Activated CD8-positive, alpha-beta memory T cell treated with anti-CD3 and anti-CD28 coated beads for 1 hour (primary cell): ENCODE measurements at places on chromosomes 6 and 20.
A peak's percentile ranks its signal among the peaks of the same experiment; 100 is the strongest.

DNA sequence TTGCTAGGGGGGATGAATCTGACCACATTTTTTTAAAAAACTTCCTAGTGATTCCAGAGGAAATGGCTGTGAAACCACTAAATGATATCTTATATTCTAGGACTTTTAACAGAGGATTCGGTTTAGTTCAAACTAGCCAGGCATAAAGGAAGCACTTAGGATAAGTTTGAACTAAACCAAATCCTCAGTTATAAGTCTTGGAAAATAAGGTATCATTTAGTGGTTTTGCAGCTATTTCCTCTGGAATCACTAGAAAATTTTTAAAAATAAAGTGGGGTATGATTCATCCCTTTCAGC lies 327.9 kb upstream of the QKI start:
- DNase-seq: no peak

DNA sequence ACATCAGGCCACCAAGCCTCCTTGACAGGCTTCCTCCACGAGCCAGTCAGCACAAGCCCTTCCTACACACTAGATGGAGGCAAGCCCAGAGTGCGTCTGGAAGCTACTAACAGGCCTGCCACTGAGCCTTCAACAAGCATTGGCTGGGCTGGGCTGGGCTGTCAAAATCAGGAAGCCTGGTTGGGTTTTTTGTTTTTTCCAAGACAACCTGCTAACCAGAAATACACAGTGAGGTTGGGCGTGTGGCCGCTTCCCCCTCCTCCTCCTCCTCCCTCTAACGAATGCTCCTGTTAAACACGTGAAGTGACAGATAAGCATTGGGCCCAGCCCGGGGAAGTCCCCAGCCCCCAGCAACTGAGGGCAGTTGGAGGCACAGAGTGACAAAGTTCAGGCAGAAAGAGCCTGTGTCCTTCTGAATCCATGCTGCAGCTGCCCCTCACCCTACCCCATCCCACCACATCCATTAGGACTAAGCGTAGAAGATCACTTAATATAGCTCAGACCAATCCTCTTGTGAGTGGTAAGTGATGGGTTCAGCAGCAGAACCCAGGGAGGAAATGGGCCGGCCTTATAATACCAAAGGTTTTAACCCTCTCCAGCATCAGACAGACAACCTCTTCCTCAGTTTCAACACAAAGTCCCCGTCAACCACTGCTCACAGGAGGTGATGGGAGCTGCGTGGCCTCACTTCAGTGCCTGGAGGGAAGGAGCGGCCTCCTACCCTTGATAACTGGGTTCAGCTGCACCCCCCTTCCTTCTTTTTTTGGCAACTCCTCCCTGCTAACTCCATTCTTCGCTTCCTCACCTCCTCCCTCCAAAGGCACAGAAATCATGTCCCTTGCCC lies 1.1 kb downstream of the NFATC2 start:
- peak; percentile 55 for DNase-seq

GRCh38 chr6:155062866-155063341 lies 67.8 kb downstream of the TIAM2 start:
- DNase-seq: no peak

DNA sequence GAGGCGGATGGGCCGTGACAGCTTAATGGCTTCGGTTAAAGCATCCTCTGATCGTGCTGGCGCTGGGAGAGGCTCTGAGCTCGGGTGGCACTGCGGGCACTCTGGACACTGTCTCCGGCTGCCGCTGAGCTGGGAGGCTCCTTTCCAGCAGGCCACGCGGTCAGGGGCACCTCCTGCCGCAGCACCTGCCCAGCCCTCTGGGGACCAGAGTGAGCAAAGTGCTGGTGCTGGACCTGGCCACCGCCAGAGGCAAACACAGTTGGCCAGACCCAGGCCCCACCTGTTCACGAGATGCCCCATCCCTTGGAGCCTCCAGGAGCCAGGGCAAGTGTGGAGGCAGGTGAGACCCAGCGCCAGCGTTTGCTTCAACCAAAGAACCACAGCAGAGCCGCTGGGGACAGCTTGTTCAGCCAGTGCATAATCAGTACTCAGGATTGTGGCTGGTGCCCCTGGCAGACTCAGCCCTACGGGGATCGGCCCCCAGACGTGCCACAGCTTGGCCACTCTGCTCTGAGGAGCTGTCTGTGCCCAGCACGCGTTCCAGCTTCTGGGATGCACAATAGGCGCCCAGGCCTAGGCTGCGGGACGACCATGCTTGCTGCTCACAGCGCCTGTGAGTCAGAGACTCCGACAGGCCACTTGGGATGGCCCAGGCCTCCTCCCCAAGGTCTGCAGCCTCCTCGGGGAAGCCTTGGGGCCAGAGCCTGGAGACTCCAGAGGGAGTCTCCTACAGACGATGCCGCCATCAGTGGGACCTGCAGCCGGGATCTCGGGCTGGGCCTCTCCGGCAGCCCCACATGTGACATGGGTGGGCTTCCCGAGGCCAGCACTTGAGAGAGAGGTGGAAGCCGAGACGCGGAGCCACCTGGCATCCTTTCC lies 38.2 kb upstream of the SLCO4A1 start:
- no peak for DNase-seq

GRCh38 chr6:7260291-7261031 lies 52.5 kb downstream of the SSR1 start:
- no peak for DNase-seq

GRCh38 chr20:22821796-22822195 lies 213.3 kb upstream of the SSTR4 start:
- DNase-seq: no peak

DNA sequence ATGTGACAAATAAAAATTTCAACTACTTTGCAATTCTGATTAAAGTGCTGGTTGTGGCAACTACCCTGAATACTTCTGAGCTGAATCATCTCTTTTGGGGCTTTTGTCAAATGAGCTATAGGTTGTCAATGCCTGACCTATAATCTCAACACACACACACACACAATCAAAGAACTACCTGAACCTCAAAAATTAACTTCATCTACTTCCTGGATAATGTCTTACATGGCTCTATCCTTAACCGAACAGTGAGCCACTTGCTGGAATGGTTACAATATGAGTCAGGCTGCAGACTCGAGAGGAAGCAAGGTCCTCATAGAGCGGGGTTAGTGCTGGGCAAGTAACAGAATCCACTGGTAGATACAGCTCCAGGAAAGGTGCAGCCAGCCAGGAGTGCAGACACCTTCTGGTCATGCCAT lies 70.6 kb upstream of the DST start:
- DNase-seq: no peak

GRCh38 chr20:36051318-36052116 lies 83.1 kb downstream of the CNBD2 start:
- DNase-seq: no peak

DNA sequence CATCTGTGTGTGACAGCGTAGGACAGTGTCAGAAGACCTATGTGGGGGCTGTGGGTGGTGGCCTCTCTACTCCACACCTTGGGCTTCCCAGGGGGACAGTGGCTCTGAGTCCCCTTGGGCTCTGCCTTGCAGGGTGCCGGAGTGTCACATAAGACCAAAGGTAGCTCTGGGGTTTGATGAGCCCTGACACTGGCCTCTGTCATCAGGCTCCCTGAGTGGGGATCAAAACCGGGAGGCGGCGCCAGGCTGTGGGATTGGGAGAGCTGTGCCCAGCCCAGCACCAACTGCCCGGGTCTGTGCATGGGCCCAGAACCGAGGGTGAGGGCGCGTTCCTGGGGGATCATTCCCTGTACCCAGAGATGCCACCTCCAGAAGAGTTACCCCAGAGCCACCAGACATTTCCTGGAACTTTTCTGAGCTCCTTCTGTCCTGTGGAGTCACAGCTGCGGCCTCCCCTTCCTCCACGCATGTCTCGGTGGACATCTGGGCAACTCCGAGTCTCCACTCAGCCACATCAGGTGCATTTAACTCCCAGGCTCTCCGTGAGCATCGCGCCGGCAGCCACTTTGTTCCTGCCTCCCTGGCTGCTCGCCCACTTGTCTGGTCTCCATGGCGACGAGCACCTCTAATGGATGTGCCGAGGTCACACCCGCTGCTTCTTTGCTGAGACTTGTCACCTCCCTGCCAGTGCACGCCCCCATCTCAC lies 94.7 kb downstream of the TMEM242 start:
- DNase-seq: no peak

GRCh38 chr6:142605922-142606485 lies 304.2 kb downstream of the ADGRG6 start:
- no peak for DNase-seq

- no peak for DNase-seq
These were observed 10.2 kb downstream of the SMPDL3A start for GRCh38 chr6:122799140-122799745.

GRCh38 chr6:157070403-157071107 lies 252.8 kb downstream of the TMEM242 start:
- DNase-seq: no peak

- DNase-seq: no peak
These were observed 4.7 kb upstream of the PBOV1 start for GRCh38 chr6:138222901-138223546.

DNA sequence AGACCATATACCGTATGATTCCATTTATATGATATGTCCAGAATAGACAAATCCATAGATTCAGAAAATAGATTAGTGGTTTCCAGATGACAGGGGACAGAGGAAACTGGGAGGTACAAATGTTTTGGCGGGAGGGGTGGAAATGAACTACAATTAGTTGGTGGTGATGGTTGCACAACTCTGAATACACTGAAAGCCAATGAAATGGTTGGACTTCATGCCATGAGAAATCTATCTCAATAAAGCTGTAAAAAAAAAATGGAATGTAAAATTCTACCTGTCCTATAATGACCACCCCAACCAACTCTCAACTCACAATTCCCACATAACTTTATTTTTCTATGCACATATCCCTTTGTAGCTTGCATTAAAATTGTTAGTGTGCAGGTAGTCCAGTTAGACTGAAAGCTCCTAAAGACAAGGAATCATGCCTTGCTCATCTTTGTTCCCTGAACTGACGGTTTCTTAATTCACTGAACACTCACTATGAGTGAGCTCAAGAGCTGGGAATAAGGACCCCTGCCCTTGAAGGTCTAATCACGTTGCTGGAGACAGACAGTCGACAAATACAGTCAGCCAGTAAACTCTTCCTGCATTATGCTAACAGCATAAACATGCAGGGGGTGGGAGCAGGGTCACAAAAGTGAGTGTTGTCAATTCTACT lies 1.4 kb downstream of the DCDC2 start:
- no peak for DNase-seq

GRCh38 chr6:25042536-25042935 lies 106.8 kb upstream of the RIPOR2 start:
- DNase-seq: no peak

GRCh38 chr6:6678811-6679210 lies 90.3 kb downstream of the LY86 start:
- no peak for DNase-seq

DNA sequence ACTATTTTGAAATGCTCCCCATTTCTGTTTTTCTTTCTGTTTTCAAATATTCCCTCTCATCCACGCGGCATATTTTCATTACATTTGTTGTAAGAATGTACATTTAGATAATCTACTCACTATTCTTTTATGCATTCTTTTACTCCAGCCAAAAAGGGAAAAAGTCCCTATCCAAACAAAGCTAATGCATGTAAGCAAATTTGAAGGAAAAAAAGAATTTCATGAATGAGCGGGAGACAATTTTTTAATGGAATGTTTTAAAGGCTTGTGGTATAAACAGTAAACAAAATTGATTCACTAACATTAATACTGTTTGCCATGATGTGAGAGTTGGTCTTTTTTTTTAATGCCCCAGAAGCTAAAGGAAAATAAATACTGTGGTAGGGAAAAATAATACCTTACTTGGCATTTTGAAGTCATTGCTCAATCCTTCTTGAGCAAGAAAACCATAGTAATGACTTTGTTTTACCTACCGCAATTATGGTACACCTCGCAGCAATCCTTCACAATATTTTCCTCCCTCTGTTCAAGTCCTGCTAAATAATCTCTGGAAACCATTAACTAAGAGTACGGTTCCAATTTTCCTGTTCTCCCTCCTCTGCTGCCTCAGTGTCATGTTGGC lies 79.0 kb downstream of the BACH2 start:
- DNase-seq: no peak

- DNase-seq: no peak
These were observed 18.5 kb downstream of the RPP21 start for GRCh38 chr6:30363459-30363858.

- no peak for DNase-seq
These were observed 99.2 kb upstream of the ID4 start for GRCh38 chr6:19738010-19738409.
